HT1080 (cell line): ENCODE measurements at places on chromosomes 1 and 21. TPM values are rescaled to one million over a fixed set of nuclear protein-coding genes. Genes with fewer than 3 reads are reported as not detected.
A peak's percentile ranks its signal among the peaks of the same experiment; 100 is the strongest.

DNA sequence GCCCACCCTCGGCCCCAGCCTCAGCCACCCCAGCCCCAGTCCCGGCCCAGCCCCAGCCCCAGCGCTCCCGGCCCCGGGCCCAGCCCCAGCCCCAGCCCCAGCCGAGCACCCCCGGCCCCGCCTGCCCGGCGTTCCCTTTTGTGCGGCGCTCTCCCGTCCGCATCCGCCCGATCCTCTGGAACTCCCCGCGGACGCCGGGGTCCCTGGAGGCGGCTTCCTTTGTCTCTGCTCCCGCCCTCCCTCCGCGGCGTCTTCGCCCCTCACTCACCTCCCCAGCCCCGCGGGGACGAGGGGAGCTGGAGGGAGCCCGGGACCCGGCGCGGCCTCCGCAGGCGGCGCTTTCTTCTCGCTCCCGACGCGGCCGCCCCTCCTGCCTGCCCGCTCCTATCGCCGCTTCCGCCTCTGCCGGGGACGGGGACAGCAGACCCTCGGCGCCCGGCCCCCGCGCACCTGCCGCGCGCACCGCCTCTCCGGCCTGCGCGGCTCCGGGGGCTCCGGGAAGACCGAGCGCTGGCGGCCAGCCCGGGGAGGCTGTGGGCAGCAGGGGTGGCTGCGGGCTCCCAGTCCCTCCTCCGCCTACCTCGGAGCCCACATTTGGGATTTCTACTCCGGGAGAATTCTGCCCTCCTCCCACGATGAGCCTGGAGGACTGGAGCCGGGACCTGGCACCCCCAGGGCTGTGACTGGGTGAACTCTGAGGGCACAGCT is 14.0 kb downstream of the AGRN start:
- DNase-seq = no peak

- no peak for DNase-seq
Observed at GRCh38 chr21:35905096-35905962, 155.0 kb downstream of the SETD4 start.

- peak; percentile 19 for DNase-seq
Observed at GRCh38 chr1:199948587-199949280, 78.8 kb upstream of the NR5A2 start.

- DNase-seq = no peak
Observed at GRCh38 chr1:237556911-237557310, 333.8 kb downstream of the ZP4 start.

GRCh38 chr21:33058527-33058926 is 11.4 kb upstream of the OLIG1 start:
- no peak for DNase-seq

- peak; percentile 61 for DNase-seq
Observed at GRCh38 chr1:201721082-201722049, 107.6 kb upstream of the IPO9 start.

- DNase-seq = no peak
Observed at GRCh38 chr1:15214527-15214926, 32.5 kb upstream of the FHAD1 start.

- DNase-seq = peak; percentile 77
Observed at GRCh38 chr1:240803151-240803550, 191.2 kb upstream of the GREM2 start.

GRCh38 chr1:192284927-192285326 is 31.9 kb upstream of the RGS21 start:
- DNase-seq = no peak

- DNase-seq = no peak
Observed at GRCh38 chr1:155946633-155947219, 5.3 kb downstream of the RXFP4 start.

DNA sequence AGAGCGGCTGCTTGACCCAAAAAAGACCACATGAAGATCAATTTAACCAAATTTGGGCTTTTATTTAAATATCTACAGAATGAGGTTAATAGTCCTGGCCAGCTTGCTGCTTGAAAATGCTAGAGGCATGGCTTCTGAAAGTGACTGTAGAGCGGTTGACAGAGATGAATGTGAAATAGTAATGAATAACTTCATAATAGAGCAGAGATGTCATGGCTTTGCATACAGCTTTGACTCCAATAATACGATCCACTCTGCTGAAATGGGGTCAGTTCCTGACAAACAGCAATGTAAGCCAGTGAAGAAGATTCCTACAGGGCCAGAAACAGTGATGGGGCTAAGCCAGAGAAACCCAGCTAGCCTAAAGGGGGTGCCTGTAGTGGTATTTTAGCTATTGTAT is 183.8 kb downstream of the PBX1 start:
- no peak for DNase-seq

GRCh38 chr21:33942426-33942825 is 26.8 kb upstream of the ATP5PO start:
- DNase-seq = no peak

DNA sequence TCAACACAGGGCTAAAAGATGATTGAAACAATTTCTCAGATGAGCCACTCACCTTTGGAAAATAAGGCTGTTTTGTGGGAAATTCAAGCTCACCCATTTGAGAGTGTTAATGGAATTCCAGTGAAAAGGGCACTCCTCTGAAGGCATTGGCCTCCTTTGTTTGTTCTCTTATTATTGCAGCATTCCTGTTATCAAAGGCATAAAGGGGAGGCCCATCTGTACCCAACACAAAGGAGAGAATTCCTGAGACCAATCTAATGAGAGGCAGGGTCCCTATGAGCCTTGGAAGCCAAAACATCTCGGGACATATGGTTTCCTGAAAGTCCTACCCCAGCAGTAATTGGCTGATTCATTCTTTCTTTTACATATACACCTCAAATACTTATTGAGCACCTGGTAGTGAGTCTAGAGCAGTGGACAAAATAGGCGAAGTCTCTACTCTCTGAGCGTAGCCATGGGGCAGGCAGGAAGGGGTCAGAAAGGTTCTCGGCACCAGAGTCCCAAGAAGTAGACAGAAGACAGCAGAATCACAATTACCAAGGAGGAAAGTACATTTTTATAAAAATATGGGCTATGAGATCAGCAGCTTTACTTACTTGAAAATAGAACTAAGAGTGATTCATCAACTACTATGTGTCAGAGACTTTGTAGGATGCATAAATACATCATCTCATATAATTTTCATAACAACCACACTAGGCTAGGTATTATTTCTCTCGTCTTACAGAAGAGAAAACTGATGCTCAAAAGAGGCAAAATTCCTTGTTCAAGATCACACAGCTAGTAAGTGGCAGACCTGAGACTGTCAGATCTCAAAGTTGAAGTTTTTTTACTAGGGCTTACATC is 218.7 kb downstream of the DAB1 start:
- DNase-seq = no peak

- DNase-seq = no peak
Observed at GRCh38 chr1:27152004-27152828, 2.7 kb downstream of the SLC9A1 start.

- no peak for DNase-seq
Observed at GRCh38 chr1:232876506-232877364, 71.5 kb downstream of the MAP10 start.

- no peak for DNase-seq
Observed at GRCh38 chr1:181452746-181453145, 30.6 kb upstream of the CACNA1E start.

GRCh38 chr1:31912839-31913239 is 25.3 kb downstream of the PTP4A2 start:
- DNase-seq = no peak

GRCh38 chr21:41634211-41634694 is 126.3 kb upstream of the TMPRSS2 start:
- no peak for DNase-seq

GRCh38 chr1:70666381-70667140 is 255.5 kb downstream of the CTH start:
- no peak for DNase-seq

- DNase-seq = no peak
Observed at GRCh38 chr21:17105932-17106331, 406.9 kb upstream of the CXADR start.

DNA sequence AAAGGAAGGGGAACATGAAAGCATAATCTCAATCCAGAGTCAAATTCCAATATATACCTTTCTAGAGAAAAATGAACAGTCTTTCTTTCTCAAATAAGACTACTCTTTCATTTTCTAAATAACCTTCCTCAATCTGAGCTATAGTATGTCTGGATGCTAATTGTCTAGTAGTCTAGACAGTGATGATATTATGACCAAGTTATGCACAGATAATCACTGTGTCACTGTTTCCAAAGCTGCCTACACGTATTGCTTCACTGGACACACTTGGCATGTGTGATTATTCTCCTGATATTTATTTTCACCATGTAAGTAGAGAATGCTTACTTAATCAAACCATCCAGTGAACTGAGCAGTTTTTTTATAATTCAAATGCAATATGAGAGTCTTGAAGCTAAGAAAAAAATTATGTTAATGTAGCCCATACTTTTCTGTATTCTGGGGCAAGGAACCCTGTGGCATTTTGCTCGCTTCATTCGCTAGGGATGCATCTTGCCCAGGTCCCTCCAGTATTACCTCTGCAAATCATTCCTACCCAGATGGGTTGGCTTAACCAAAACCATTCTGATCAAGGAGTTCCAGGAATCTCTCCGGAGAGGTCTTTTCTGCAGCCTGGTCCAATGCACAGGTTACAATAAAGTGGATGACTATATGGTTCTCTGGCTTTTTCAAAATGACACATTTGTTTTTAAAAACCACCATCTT is 303.1 kb upstream of the RUNX1 start:
- DNase-seq = no peak

DNA sequence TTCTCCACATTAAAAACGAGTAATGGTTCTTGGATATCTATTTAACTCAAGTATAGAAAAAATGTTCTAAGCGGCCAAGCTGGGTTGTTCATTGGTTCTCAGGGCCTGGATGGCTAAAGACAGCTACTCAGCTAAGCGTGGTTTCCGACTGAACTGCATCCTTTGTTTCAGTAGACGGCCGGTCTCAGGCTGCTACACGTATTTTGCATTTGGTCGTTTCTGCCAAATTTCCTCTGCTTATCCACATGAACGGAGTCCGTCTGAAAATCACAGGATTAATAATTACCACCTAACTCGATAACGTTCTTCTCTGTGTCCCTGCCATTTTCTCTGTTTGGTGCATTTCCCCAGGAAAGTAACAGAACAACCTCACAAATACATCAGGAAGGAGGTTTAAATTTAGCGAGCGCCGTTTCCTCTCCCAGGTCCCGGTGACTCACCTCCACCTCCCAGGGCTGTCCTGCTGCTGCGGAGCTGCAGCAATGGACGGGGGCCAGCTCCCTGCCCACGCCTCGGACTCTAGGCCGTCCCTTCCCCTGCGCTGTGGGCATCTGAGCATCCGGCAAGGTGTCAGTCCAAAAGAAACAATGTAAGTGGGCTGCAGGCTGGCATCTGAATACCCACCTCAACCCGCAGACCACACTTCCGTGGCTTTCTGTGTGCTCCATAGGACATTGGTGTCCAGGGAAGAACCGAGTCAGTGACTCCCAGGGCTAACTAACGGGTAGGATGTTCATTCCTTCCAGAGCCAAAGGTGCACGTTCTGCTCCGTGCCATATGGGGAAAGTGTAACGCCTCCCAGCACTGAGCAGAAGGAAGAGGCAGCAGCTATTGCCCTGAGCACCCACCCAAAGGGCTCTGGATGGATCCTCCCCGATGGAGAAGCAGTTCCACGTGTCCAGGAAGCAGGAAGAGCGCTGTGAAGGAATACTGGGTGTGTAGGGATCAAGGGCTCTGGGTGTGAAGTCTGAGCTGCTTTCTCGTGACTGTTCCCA is 4.1 kb upstream of the GABRD start:
- peak; percentile 41 for DNase-seq

DNA sequence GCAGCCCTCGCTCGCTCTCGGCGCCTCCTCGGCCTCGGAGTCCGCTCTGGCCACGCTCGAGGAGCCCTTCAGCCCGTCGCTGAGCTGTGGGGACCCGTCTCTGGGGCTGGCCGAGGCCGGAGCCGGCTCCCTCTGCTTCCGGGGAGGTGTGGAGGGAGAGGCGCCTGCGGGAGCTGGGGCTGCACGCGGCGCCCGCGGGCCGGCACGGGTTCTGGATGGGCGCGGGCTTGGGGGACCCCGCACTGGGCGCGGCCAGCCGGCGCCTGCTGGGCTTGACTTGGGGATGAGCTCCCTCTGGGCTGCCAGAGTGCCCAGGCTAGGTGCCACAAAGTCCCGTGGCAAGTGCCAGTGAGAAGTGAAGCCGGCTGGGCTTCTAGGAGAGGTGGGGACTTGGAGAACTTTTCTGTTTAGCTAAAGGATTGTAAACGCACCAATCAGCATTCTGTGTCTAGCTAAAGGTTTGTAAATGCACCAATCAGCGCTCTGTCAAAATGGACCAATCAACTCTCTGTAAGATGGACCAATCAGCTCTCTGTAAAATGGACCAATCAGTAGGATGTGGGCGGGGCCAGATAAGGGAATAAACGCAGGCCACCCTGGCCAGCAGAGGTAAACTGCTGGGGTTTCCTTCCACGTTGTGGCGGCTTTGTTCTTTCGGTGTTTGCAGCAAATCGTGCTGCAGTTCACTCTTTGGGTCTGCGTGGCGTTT is 20.2 kb downstream of the EXOC8 start:
- no peak for DNase-seq

- no peak for DNase-seq
Observed at GRCh38 chr1:21508580-21509350, 458 bp upstream of the ALPL start.

GRCh38 chr1:8815582-8816151 is 1.8 kb downstream of the RERE start:
- DNase-seq = peak; percentile 32

DNA sequence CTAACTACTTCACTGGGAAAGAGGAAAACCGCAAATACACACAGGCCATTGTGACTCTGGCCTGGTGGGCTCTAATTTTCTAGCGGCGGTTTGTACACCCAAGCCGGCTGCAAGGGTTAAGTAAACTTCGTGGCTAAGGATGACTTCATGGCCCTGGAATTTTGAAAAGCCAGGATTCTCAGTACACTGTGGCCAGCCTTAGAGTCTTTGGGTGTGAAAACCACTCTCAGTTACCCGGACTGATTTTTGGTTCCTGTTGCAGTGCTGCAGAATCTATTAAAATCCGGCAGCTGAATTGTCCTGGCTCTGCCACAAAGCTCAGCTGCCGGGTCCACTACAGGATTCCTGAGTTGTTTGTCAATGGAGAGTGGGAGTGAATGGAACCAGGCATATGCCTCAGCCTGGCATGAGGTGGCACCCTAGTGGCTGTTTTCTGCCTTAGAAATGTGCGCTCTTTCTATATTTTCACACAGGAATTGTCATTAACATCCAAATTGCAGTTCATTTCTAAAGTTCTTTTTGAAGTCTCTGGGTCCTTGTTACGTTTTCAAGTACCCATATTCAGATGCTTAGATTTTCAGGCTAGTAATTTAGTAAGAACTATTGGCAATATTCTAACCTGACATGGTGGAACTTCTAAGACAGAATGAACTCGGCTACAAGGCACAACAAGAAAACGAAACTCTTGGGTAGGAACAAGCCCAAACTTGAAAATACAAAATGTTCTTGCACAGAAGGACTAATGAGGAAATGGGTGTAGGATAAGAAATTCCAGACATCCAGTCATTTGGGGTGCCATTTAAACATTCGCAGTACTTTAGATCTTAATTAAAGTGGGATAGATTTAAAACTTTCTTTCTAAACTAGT is 255.9 kb downstream of the NFIA start:
- DNase-seq = peak; percentile 97

GRCh38 chr1:244634546-244634945 is 18.4 kb upstream of the DESI2 start:
- no peak for DNase-seq

Gene TEKT2
- not detected in 2 replicates for total RNA-seq

Gene FHL3
- 21.6 and 36.0 TPM in 2 replicates for total RNA-seq

Gene LRRC53
- not detected in 2 replicates for total RNA-seq

Gene SRRM1
- 26.1 and 31.7 TPM in 2 replicates for total RNA-seq

Gene TESK2
- 0.71 and 0.73 TPM in 2 replicates for total RNA-seq

Gene GLUL
- total RNA-seq = 2.0 and 4.0 TPM in 2 replicates

Gene NR1I3
- total RNA-seq = not detected in 2 replicates

Gene LAX1
- total RNA-seq = 0.20 TPM in 1 of 2 replicates, not detected in the other

Gene SHE
- not detected in 2 replicates for total RNA-seq

Gene MAP1LC3C
- total RNA-seq = 0.10 TPM in 1 of 2 replicates, not detected in the other

Gene IFI16
- 34.3 and 36.3 TPM in 2 replicates for total RNA-seq

Gene ERG
- total RNA-seq = not detected in 2 replicates
